ENCODE measurements at places on chromosomes 11 and 22. TPM values are rescaled to one million over a fixed set of nuclear protein-coding genes. Genes with fewer than 3 reads are reported as not detected.

The ZNRF3 gene
- total RNA-seq = 5.5 TPM

The USP35 gene
- total RNA-seq = 2.6 TPM

The SCGB1A1 gene
- not detected for total RNA-seq

The LBHD1 gene
- total RNA-seq = 2.8 TPM

The AMBRA1 gene
- 15.8 TPM for total RNA-seq

The GAL gene
- 0.40 TPM for total RNA-seq

The CHID1 gene
- total RNA-seq = 30.5 TPM

The GPR83 gene
- total RNA-seq = 0.09 TPM

The TYR gene
- total RNA-seq = not detected

The PARVA gene
- 29.9 TPM for total RNA-seq

The VSIG2 gene
- total RNA-seq = 0.49 TPM

GRCh38 chr11:3107608-3108182 lies 50.5 kb upstream of the CARS1 start:
- no peak overlapping the region for H3K4me3 ChIP-seq
- no peaks in the 10 kb centered on the region for H3K27me3 ChIP-seq
- no peak overlapping the region for H3K27ac ChIP-seq

- H3K4me1 ChIP-seq = no peaks in the 10 kb centered on the region
- H3K36me3 ChIP-seq = no peaks in the 10 kb centered on the region
- DNase-seq = no peak
- no peak overlapping the region for H3K4me3 ChIP-seq
Observed at GRCh38 chr11:87454241-87454640, 416.5 kb downstream of the TMEM135 start.

- no peak for DNase-seq
- H3K4me1 ChIP-seq = peaks cover 3% of the 10 kb centered on the region
- no peaks in the 10 kb centered on the region for H3K36me3 ChIP-seq
- H3K27me3 ChIP-seq = no peaks in the 10 kb centered on the region
- H3K4me3 ChIP-seq = no peak overlapping the region
Observed at GRCh38 chr11:89495951-89496350, 4.8 kb upstream of the NOX4 start.

- H3K36me3 ChIP-seq = no peaks in the 10 kb centered on the region
- no peaks in the 10 kb centered on the region for H3K27me3 ChIP-seq
- no peak overlapping the region for H3K4me3 ChIP-seq
- peaks cover 7% of the 10 kb centered on the region for H3K4me1 ChIP-seq
- no peak overlapping the region for H3K27ac ChIP-seq
Observed at GRCh38 chr11:131653260-131653659, 282.8 kb downstream of the NTM start.

DNA sequence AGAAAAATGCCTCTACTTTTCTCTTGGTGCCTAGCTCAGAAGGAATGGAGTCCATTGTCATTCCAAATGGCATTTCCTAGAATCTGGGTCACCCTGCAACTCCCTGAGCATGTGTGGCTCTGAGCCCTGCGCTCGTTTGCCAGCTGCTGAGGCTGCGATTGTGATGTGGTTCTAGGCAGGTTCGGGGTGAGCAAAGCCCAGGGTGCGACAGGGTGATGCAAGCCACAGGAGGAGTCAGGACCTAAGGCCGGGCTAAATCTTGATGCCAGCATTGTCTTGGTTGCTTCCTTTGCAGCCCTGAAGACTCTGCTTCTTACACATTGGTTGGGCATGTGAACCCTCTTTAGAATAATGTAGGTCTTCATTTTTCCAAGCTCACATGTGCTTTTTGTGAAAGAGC lies 131.0 kb downstream of the MORC2 start:
- H3K4me3 ChIP-seq = no peak overlapping the region
- no peak overlapping the region for H3K27ac ChIP-seq
- H3K27me3 ChIP-seq = peaks cover 2% of the 10 kb centered on the region
- H3K4me1 ChIP-seq = no peaks in the 10 kb centered on the region
- no peaks in the 10 kb centered on the region for H3K36me3 ChIP-seq
- DNase-seq = no peak

DNA sequence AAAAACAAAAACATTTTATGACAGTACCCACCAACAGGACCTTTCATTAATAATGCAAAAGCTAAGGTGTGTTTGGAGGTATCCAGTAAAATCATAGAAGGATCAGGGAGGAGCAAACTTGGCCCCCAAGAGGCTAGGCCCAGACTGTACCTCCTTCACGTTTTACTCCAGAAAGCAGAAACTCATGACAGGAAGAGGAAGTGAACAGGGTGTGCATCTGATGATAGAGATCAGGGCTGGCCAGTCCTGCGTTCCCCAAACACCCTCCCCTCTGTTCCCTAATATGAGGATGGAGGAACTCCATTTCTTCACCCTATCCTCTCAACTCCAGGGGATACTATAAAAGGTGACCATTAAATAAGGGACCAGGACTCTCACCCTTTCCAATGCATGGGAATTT lies 10.2 kb upstream of the MS4A12 start:
- no peak overlapping the region for H3K27ac ChIP-seq
- H3K4me3 ChIP-seq = no peak overlapping the region
- peak; percentile 22 for DNase-seq
- H3K36me3 ChIP-seq = no peaks in the 10 kb centered on the region
- H3K4me1 ChIP-seq = no peaks in the 10 kb centered on the region
- H3K27me3 ChIP-seq = no peaks in the 10 kb centered on the region

DNA sequence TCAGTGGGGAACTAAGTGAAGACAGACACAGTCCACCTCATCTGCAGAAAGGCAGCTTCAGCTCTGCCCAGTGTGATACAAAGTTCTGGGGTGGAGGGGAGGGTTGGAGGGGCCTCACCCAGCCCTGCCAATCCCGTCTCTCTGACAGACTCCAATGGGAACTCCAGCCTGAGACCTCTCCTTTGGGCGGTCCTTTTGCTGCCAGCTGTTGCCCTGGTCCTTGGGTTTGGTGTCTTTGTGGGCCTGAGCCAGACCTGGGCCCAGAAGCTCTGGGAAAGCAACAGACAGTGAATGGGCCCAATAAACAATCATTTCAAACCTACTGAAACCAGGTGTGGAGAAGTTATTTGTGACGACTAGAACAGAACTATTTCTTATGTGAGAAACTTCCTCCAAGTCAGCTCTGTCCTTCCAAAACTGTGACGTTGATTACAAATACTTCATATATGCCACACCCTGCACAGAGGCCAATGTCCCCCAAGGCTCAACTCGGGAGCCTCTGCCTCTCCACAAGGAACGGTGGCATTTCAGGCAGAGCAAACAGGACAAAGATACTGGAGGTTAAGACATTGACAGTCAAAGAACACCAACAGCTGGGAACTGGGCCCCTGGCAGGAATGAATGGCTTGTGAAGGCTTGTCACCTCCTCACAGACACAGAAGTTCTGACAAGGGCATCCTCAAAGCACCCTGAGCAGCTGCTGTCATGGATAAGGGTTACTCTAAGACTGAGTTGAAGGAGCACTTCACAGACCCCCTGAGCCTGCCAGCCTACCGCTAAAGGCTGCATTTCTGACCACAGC lies 8.2 kb downstream of the ZP1 start:
- no peak overlapping the region for H3K4me3 ChIP-seq
- peak; percentile 55 for DNase-seq
- H3K4me1 ChIP-seq = peaks cover 74% of the 10 kb centered on the region
- H3K27me3 ChIP-seq = no peaks in the 10 kb centered on the region
- H3K27ac ChIP-seq = peak overlapping the region; percentile 72

DNA sequence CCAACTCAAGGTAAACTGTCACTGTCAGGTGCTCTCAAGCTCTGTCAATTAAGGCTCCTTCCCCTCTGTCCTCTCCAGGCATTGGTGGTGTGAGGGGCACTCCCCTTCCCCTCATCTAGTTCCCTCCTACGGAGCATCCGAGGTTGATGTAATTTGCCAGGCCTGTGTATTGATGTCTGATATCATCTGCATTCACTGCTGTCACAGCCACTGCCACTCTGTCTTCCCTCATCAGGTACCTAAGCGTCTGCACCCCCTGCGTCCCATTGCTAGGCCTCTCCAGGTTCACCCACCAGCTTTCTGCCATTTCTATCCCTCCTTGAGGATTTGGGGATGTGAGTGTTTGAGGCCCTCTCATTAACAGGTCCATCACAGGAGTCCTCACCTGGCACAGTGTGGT lies 50.0 kb upstream of the SYT13 start:
- no peaks in the 10 kb centered on the region for H3K27me3 ChIP-seq
- DNase-seq = no peak
- H3K4me3 ChIP-seq = no peak overlapping the region

DNA sequence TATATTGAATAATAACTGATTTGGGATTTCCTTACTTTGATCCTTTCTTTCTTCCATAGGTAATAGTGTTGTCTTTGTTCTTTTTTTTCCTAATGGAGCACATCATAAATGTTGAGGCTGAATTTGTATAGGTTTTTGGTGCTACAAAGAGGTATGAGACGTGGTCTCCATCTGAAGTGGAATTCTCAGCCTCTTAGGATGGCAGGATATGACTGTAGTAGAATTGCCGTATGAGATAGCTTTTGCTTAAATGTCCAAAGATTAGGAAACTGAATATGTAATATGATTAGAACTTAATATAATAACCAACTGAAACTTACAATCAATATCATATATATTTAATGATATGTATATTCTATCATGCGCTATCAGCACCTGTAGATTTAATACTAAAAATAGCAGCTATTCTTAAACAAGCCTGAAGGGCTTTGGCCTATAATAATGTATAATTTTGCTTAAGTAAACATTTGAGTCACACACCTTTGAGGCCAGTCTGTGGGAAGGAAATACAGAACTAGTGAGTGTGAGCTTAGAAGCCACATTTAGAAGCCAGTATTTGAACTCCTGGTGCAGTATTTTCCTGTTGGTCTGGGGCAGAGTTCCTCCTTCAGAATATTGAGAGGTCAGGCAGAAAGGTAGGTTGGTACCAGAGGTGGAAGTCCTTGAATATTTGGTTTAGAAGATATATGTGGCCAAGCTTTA lies 62.6 kb downstream of the SWAP70 start:
- H3K27ac ChIP-seq = no peak overlapping the region
- H3K36me3 ChIP-seq = peaks cover 6% of the 10 kb centered on the region
- H3K27me3 ChIP-seq = no peaks in the 10 kb centered on the region

GRCh38 chr11:113332023-113332422 lies 17.6 kb downstream of the TTC12 start:
- H3K4me3 ChIP-seq = no peak overlapping the region
- H3K36me3 ChIP-seq = peaks cover 16% of the 10 kb centered on the region
- peak; percentile 16 for DNase-seq
- H3K27me3 ChIP-seq = no peaks in the 10 kb centered on the region
- H3K27ac ChIP-seq = no peak overlapping the region

GRCh38 chr11:19924716-19925115 lies 212.1 kb downstream of the NAV2 start:
- H3K4me1 ChIP-seq = peaks cover 5% of the 10 kb centered on the region
- DNase-seq = no peak
- H3K36me3 ChIP-seq = peaks cover 2% of the 10 kb centered on the region

GRCh38 chr11:130449310-130449990 lies 1.0 kb downstream of the ADAMTS15 start:
- H3K27ac ChIP-seq = peak overlapping the region; percentile 76
- H3K27me3 ChIP-seq = peaks cover 26% of the 10 kb centered on the region
- peaks cover 4% of the 10 kb centered on the region for H3K36me3 ChIP-seq
- no peak for DNase-seq
- peak overlapping the region; percentile 79 for H3K4me3 ChIP-seq
- peaks cover 55% of the 10 kb centered on the region for H3K4me1 ChIP-seq

DNA sequence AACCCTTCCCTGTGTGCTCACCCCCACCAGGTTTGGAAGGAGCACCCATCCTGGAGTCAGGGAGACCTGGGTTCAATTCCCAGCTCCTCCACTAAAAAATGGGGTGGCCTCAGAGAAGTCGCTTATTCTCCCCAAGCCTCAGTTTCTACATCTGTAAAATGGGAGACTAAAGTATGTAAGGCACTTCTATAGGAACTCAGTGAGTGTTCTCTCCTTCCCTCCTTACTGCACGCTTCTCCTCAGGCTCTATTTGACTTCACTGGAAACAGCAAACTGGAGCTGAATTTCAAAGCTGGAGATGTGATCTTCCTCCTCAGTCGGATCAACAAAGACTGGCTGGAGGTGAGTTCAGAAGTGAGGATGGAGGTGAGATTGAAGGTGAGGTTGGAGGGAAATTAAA lies 11.3 kb downstream of the NCF4 start:
- DNase-seq = no peak
- H3K4me1 ChIP-seq = peaks cover 8% of the 10 kb centered on the region
- no peak overlapping the region for H3K4me3 ChIP-seq
- peaks cover 21% of the 10 kb centered on the region for H3K27me3 ChIP-seq
- H3K36me3 ChIP-seq = no peaks in the 10 kb centered on the region
- no peak overlapping the region for H3K27ac ChIP-seq

GRCh38 chr22:46577368-46578249 lies 40.2 kb upstream of the CELSR1 start:
- H3K27me3 ChIP-seq = no peaks in the 10 kb centered on the region
- DNase-seq = peak; percentile 27
- peak overlapping the region; percentile 63 for H3K4me3 ChIP-seq
- H3K27ac ChIP-seq = no peak overlapping the region
- H3K4me1 ChIP-seq = peaks cover 45% of the 10 kb centered on the region

GRCh38 chr11:23755769-23756168 lies 741.1 kb upstream of the LUZP2 start:
- no peak overlapping the region for H3K4me3 ChIP-seq
- H3K27me3 ChIP-seq = no peaks in the 10 kb centered on the region
- H3K36me3 ChIP-seq = no peaks in the 10 kb centered on the region
- DNase-seq = no peak

DNA sequence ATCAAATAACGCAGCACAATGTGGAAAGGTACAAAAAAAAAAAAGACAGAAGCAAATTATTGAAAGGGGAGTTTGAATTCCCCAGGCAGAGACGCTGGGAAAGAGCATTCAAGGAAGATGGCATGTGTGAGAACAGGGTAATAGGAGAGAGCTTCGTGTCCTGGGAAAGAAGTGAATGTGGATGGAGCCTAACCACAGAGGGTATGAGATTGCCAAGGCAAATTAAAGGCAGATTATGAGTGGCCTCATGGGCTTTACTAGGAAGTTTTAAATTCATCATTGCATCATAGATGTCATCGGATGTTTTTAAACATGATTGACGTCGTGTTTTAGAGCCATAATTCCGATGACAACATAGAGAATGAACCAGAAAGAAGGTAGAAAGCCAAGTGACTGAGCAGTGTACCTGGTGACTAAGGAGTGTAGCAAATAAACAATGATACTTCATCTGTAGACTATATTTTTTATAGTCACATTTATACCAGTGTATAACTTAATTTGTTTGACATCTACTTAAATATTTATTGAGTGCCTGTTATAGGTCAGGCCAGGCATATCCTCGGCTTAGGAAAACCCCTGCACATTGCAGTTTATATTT lies 151.4 kb downstream of the MSANTD4 start:
- H3K27me3 ChIP-seq = no peaks in the 10 kb centered on the region
- H3K4me3 ChIP-seq = no peak overlapping the region
- H3K4me1 ChIP-seq = no peaks in the 10 kb centered on the region
- no peak overlapping the region for H3K27ac ChIP-seq
- DNase-seq = no peak

GRCh38 chr11:133605482-133605881 lies 73.2 kb upstream of the OPCML start:
- no peak overlapping the region for H3K4me3 ChIP-seq
- H3K36me3 ChIP-seq = no peaks in the 10 kb centered on the region
- H3K27ac ChIP-seq = no peak overlapping the region
- no peak for DNase-seq
- peaks cover 2% of the 10 kb centered on the region for H3K4me1 ChIP-seq
- H3K27me3 ChIP-seq = no peaks in the 10 kb centered on the region

- H3K4me3 ChIP-seq = no peak overlapping the region
- peaks cover 40% of the 10 kb centered on the region for H3K4me1 ChIP-seq
- H3K27ac ChIP-seq = no peak overlapping the region
Observed at GRCh38 chr22:19871023-19871844, 16.6 kb upstream of the GNB1L start.

- DNase-seq = no peak
- peaks cover 3% of the 10 kb centered on the region for H3K4me1 ChIP-seq
- H3K27me3 ChIP-seq = peaks cover 11% of the 10 kb centered on the region
- no peak overlapping the region for H3K4me3 ChIP-seq
- H3K36me3 ChIP-seq = no peaks in the 10 kb centered on the region
- no peak overlapping the region for H3K27ac ChIP-seq
Observed at GRCh38 chr11:112773264-112773663, 188.0 kb upstream of the NCAM1 start.
